Pancreas (tissue), 10 donors: ENCODE measurements at places on chromosomes 13 and 19. TPM values are rescaled to one million over a fixed set of nuclear protein-coding genes. Genes with fewer than 3 reads are reported as not detected.

Gene RUBCNL
- total RNA-seq, result 1.6 TPM

- no peak for DNase-seq
- peak overlapping the region; percentile 42 for H3K27ac ChIP-seq
- H3K36me3 ChIP-seq, result no peaks in the 10 kb centered on the region
- no peak overlapping the region for H3K4me3 ChIP-seq
Observed at GRCh38 chr13:25687471-25688225, 315.9 kb downstream of the ATP8A2 start.

GRCh38 chr19:37933937-37934358 lies 26.9 kb downstream of the SIPA1L3 start:
- no peak overlapping the region for H3K4me3 ChIP-seq
- H3K27ac ChIP-seq, result peak overlapping the region; percentile 88
- no peaks in the 10 kb centered on the region for H3K27me3 ChIP-seq
- no peaks in the 10 kb centered on the region for H3K36me3 ChIP-seq
- H3K4me1 ChIP-seq, result peaks cover 40% of the 10 kb centered on the region

GRCh38 chr19:7117248-7117647 lies 47.7 kb downstream of the ZNF557 start:
- H3K27me3 ChIP-seq, result no peaks in the 10 kb centered on the region
- no peak overlapping the region for H3K27ac ChIP-seq
- H3K4me1 ChIP-seq, result no peaks in the 10 kb centered on the region
- H3K36me3 ChIP-seq, result peaks cover 58% of the 10 kb centered on the region

Gene GIPR
- total RNA-seq, result 8.5 TPM

GRCh38 chr19:40453151-40453735 lies 9.1 kb upstream of the SERTAD3 start:
- H3K4me1 ChIP-seq, result no peaks in the 10 kb centered on the region
- no peak for DNase-seq
- H3K27ac ChIP-seq, result no peak overlapping the region
- no peak overlapping the region for H3K4me3 ChIP-seq
- no peaks in the 10 kb centered on the region for H3K36me3 ChIP-seq
- H3K27me3 ChIP-seq, result no peaks in the 10 kb centered on the region

GRCh38 chr13:79398127-79398526 lies 7.9 kb downstream of the RBM26 start:
- no peaks in the 10 kb centered on the region for H3K27me3 ChIP-seq
- no peak for DNase-seq

DNA sequence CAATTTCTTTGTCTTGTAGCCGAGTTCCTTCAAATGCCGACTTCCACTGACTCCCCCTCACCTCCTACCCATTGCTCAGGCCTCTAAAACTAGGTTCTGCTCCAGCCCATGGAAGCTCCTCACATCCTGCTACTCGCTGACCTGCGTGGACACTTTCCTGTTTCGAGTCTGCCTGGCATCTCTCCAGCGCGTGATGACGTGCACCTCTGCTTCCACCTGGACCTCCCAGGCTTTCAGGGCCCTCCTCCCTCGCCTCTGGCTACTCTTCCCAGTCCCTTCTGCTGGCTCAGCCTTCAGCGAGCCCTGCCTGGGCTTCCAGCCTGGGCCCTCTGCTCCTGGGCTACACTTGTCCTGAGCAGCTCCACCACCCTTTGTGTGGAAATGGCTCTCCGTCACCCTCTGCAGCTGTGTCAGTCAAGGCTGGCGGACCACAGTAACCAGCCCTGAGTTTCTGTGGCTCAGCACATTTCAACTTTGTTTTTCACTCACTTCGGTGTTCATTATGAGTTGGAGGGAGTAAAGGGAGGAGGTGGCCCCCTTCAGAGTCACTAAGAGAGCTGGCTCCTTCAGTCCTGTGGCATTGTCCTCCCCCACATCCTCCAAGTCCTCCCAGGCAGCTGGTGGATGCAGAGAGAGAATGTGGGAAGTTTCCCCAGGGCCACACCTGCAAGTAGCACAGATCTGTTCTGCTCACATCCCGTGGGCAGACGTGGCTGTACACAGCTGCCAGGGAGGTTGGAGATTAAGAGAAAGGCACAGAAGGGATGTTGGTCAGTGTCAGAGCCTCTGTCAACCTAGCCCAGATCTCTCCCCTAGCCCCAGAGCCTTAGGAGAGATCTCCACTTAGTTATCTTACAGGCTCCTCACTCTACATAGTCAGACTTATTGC lies 49.4 kb downstream of the SERP2 start:
- DNase-seq, result no peak
- H3K27ac ChIP-seq, result no peak overlapping the region
- H3K4me1 ChIP-seq, result no peaks in the 10 kb centered on the region
- H3K36me3 ChIP-seq, result no peaks in the 10 kb centered on the region
- no peak overlapping the region for H3K4me3 ChIP-seq

DNA sequence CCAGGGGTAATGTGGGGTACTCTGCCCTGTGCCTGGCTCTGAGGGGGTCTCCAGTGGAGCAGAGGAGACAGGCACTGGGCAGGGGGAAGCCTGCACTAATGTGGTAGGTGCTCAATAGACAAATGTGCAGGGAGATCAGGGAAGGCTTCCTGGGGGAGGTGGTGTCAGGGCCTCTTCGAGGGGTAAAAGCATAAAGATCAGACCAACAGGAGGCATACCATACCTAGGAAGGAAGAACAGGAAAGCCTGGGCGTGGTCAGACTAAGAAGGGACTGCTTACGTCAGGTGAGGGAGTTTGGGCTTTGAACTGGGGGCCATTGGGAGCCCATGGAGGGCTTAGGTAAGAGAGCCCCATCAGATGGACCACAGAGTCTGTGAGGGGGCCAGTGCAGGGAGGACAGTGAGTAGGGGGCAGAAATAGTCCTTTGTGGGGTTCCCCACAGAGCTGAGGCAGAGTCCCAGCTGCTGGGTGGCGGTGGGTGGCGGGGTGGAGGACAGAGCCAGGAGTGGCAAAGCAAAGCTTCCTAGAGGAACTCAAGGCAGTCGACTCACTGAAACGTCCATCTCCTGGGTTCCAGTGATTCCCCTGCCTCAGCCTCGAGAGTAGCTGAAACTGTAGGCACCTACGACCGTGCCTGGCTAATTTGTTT lies 8.8 kb downstream of the PRR36 start:
- no peaks in the 10 kb centered on the region for H3K4me1 ChIP-seq
- no peak for DNase-seq
- no peak overlapping the region for H3K27ac ChIP-seq
- H3K27me3 ChIP-seq, result no peaks in the 10 kb centered on the region
- H3K4me3 ChIP-seq, result no peak overlapping the region

Gene GRK1
- total RNA-seq, result not detected

Gene SIGLEC10
- 0.08 TPM for total RNA-seq

GRCh38 chr19:40932008-40932959 lies 50.3 kb upstream of the CYP2A7 start:
- DNase-seq, result no peak
- no peaks in the 10 kb centered on the region for H3K36me3 ChIP-seq
- H3K4me1 ChIP-seq, result no peaks in the 10 kb centered on the region
- no peak overlapping the region for H3K4me3 ChIP-seq
- H3K27me3 ChIP-seq, result no peaks in the 10 kb centered on the region
- H3K27ac ChIP-seq, result no peak overlapping the region

- H3K36me3 ChIP-seq, result no peaks in the 10 kb centered on the region
- no peaks in the 10 kb centered on the region for H3K4me1 ChIP-seq
- H3K27me3 ChIP-seq, result no peaks in the 10 kb centered on the region
- DNase-seq, result no peak
- H3K27ac ChIP-seq, result no peak overlapping the region
Observed at GRCh38 chr13:107379407-107380155, 811.6 kb upstream of the ARGLU1 start.

- no peaks in the 10 kb centered on the region for H3K27me3 ChIP-seq
- H3K36me3 ChIP-seq, result no peaks in the 10 kb centered on the region
- no peak for DNase-seq
- H3K4me1 ChIP-seq, result peaks cover 9% of the 10 kb centered on the region
- no peak overlapping the region for H3K27ac ChIP-seq
Observed at GRCh38 chr13:40438022-40438680, 228.3 kb downstream of the FOXO1 start.

DNA sequence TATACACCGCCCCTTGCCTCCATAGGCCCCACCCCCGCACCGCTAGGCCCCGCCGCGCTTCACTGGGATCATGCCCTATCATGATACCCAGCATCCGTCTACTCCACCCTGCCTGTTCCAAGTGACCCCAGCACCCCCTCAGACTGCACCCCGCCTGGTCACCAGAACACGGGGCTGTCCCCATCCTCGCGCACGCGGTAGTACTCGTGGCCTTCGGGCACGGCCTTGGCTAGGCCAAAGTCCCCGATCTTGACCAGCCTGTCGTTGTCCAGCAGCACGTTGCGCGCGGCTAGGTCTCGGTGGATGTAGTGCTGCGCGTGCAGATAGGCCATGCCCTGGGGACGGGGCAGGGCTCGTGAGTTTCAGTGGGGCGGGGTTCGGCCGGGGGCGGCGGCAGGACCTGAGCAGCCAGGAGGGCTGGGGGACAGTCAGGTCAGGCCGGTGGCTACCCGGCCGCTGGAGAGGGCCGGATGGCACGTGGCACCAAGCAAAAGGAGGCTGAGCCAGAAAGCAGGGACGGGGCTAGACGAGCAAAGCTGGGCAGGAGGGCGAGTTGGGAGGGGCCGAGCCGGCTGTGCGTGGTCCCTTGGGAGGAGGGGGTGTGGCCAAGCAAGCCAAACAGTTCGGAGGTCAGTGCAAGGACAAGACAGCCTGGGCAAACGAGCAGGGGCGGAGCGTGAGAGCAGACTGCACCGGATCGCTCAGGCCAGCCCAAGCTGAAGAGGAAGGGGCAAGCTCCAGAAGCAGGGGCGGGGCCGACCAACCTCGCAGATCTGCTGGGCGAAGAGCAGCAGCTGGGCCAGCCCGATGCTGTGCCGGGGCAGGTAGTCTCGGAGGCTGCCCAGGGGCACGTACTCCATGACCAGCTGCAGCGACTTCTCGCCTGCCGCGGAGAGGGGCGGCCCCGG lies 13.6 kb upstream of the ICAM3 start:
- H3K27me3 ChIP-seq, result no peaks in the 10 kb centered on the region
- peaks cover 2% of the 10 kb centered on the region for H3K36me3 ChIP-seq
- no peak overlapping the region for H3K4me3 ChIP-seq
- no peaks in the 10 kb centered on the region for H3K4me1 ChIP-seq
- peak; percentile 76 for DNase-seq

- H3K27ac ChIP-seq, result no peak overlapping the region
- H3K4me3 ChIP-seq, result no peak overlapping the region
- peaks cover 6% of the 10 kb centered on the region for H3K4me1 ChIP-seq
- no peaks in the 10 kb centered on the region for H3K36me3 ChIP-seq
- no peak for DNase-seq
- no peaks in the 10 kb centered on the region for H3K27me3 ChIP-seq
Observed at GRCh38 chr13:109813663-109814062, 27.3 kb upstream of the IRS2 start.

Gene CYP4F3
- 1.1 TPM for total RNA-seq

Gene ATP4B
- total RNA-seq, result not detected

- no peaks in the 10 kb centered on the region for H3K27me3 ChIP-seq
- H3K36me3 ChIP-seq, result no peaks in the 10 kb centered on the region
- no peak overlapping the region for H3K27ac ChIP-seq
- no peak overlapping the region for H3K4me3 ChIP-seq
- DNase-seq, result no peak
Observed at GRCh38 chr13:65036999-65037398, 2193.1 kb downstream of the PCDH9 start.

Gene KLK13
- total RNA-seq, result 1.3 TPM

Gene FAM83E
- 2.8 TPM for total RNA-seq

DNA sequence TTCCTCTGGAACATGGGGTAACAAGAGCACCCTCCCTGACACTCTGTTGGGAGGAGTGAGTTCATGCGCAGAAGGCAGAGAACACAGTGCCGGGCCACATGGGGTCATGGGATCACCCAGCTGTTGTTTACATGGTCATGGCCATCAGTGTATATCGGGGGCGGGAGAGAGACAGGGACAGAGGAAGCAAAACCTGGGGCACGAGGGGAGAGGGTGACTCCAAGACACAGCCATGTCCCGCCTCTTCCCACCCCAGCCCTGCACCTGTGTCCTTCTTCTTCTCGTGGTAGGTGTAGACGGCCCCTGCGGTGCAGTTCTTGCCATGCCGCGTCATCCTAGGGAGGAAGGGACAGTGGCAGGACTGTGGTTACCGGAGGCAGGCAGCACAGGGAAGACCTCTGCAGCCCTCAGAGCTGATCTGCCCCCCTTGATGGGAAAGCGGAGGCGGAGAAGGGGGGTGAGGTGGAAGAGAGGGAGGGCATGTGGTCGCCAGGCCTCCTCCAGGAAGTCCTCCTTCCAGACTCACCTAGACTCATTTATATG lies 19.9 kb downstream of the NOSIP start:
- H3K4me1 ChIP-seq, result peaks cover 9% of the 10 kb centered on the region
- H3K27ac ChIP-seq, result peak overlapping the region; percentile 73
- peak; percentile 76 for DNase-seq
- H3K27me3 ChIP-seq, result no peaks in the 10 kb centered on the region
- no peak overlapping the region for H3K4me3 ChIP-seq
- H3K36me3 ChIP-seq, result peaks cover 4% of the 10 kb centered on the region

GRCh38 chr13:114021464-114022308 lies 47.8 kb upstream of the C13orf46 start:
- no peaks in the 10 kb centered on the region for H3K36me3 ChIP-seq
- H3K27ac ChIP-seq, result no peak overlapping the region
- H3K4me3 ChIP-seq, result no peak overlapping the region
- no peak for DNase-seq

Gene SPACA4
- not detected for total RNA-seq

Gene PGLYRP2
- total RNA-seq, result not detected

DNA sequence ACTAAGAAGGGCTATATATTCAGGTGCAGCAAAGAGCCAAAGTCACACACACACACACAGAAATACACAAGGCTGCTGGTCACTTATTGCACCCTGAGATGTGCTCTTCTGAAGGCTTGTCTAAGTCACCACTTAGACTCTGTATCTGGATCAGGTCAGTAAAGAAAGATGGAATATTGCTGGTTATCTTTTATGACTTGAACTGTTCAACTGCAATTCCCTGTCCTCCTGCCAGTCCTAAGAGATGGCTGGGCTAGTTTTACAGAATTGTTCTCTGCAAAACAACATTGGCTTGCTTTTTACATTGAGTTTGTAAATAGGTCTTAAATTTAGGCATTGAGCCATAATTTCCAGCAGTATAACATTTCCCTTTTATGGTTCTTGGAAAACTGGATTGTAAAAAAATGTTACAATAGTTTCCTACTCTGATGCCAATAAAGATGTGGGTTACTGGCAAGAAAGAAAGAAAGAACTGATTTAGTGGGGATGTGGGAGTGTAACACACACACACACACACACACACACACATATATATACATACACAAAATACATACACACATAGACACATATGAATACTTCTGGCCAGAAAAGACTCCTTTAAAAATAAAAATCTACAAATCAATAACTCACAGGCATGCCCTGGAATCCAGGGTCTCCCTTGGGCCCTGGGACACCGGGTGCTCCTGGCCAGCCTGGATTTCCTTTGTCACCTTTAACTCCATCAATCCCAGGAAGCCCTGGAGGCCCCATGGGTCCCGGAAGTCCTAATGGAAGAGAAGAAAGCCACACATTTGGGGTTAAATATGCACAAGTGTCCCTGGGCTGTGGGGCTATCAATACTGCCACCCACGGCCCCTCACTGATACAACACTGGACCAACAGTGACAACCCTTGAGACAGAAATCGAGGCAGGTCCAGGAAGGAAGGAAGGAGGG lies 137.7 kb downstream of the COL4A1 start:
- no peak overlapping the region for H3K27ac ChIP-seq
- H3K4me3 ChIP-seq, result no peak overlapping the region
- no peaks in the 10 kb centered on the region for H3K27me3 ChIP-seq
